ENCODE measurements at places on chromosomes 7 and 10.

DNA sequence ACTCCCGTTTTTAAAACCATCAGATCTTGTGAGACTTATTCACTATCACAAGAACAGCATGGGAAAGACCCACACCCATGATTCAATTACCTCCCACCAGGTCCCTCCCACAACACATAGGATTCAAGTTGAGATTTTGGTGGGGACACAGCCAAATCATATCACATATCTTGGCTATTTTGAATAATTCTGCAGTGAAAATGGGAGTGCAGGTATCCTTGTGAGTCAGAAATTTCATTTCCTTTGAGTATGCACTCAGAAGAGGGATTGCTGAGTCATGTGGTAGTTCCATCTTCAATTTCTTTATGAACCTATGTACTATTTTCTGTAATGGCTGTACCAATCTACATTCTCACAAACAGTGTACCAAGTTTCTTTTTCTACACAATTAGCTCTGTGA lies 125.8 kb downstream of the ANKRD7 start:
- no peak for DNase-seq

- DNase-seq: peak; percentile 39
Observed at GRCh38 chr7:117399820-117400422, 27.4 kb downstream of the ASZ1 start.

GRCh38 chr7:50262446-50262845 lies 42.1 kb upstream of the IKZF1 start:
- no peak for DNase-seq

- no peak for DNase-seq
Observed at GRCh38 chr7:136326045-136326609, 349.0 kb upstream of the MTPN start.

DNA sequence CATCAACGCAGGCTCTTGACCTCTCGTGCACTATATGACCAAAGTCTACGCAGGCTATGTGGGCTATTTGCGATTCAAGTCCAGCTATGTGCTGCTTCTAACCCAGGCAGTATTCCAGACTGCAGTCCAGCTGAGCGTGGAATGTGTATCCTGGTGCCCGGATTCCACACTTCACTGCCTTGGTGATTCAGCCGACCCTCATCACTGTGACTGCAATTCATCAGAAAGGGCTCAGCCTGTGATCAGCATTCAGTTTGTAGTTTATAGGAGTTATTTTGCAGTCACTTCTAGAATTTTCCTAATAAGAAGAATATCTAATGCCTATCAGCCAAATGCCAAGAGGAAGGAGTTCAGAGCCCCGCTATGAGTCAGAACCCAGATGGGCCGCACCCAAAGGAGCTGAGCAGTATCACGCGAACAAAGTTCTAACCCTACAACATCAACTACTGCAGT lies 119.8 kb upstream of the LANCL2 start:
- peak; percentile 80 for DNase-seq

DNA sequence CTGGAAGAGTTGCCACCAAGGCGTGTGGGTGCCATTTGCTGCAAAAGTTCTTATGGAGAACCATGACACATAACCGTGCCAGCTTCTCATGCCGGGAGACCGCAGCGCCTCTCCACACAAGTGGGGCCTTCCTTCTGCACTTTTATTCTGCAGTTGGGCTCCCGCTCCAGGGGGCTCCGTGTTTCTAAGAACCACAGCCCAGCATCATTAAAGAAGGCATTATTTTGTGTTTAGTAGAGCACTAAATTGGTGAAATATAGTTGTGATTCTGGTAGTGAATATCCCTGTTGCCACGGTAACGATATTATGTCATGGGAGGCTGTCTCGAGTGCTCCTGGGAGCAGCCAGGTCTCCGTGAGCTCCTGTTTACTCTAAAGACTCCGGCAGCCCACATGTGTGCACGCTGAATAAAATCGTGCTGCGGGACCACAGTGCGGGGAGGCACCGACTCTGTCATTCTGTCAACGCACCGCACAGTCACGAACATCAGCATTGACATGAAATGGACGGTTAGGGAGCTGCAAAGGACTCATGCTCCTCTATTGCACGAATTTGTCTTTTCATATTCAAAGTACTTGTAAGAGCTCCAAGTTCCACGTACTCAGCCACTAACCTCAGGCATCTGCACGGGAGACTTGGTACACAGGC lies 68.8 kb upstream of the PITRM1 start:
- DNase-seq: no peak

DNA sequence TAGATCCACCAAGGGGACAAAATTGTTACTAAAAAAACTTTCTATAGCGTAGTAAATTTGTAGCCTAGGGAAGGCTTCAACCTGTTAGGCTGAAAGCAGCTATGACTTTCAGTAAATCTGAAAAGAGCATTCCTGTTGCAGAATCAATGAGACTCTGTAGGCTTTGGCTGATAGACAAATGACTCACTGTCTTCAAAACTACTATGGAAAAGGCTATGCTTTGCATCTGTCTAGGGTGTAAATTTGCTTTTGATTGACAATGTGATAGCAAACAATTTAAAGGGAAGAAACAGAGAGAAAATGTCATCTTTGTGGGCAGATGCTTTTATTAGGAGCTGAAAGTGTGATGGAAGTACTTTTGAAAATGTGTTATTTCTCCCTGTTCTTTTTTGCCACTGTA lies 60.6 kb downstream of the ARL5B start:
- no peak for DNase-seq

- peak; percentile 16 for DNase-seq
Observed at GRCh38 chr7:24152356-24152755, 131.6 kb upstream of the NPY start.

DNA sequence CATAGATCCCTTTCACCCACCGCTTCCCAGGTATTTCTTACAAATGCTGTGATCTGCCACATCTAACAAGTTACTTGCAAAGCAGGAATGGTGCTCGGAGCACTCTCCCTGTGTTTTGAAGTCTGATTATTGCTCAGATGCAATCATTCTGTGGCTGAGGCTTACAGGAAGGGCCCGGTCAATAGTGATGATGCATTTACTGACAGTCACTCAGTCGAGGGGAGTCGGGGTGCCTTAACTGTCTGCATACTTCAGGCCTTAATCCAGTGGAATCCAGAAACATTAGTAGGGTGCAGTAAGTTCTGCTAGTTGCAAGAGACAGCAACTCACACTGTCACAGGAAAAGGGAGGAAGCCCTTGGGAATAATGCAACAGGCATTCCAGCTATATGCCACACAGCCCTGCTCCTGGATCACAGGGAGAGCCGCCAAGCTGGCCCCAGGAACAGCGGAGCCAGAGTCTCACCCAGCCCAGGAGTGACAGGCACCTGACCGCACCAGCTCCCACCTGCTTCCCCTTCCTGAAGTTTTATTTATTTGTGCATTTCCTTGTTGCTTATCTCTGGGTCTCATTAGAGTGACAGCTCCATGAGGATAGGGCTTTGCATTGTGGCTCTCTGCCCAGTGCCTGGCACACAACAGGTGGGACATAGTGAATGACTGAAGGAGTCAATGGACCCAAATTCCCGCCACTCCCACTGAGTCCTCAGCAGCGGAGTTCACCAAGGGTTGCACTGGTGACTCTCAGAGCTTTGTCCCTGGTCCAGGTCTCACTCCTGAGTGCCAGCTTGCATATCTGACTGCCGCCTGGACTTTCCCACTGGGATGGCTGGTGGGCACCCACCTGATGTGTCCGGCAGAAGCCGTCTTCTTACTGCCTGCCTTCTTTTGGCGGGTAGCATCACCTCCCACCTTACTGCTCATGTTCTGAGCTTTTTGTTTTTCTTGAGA lies 212.5 kb upstream of the SH2B2 start:
- DNase-seq: peak; percentile 75

GRCh38 chr10:101301111-101301731 lies 52.7 kb upstream of the BTRC start:
- DNase-seq: peak; percentile 54

DNA sequence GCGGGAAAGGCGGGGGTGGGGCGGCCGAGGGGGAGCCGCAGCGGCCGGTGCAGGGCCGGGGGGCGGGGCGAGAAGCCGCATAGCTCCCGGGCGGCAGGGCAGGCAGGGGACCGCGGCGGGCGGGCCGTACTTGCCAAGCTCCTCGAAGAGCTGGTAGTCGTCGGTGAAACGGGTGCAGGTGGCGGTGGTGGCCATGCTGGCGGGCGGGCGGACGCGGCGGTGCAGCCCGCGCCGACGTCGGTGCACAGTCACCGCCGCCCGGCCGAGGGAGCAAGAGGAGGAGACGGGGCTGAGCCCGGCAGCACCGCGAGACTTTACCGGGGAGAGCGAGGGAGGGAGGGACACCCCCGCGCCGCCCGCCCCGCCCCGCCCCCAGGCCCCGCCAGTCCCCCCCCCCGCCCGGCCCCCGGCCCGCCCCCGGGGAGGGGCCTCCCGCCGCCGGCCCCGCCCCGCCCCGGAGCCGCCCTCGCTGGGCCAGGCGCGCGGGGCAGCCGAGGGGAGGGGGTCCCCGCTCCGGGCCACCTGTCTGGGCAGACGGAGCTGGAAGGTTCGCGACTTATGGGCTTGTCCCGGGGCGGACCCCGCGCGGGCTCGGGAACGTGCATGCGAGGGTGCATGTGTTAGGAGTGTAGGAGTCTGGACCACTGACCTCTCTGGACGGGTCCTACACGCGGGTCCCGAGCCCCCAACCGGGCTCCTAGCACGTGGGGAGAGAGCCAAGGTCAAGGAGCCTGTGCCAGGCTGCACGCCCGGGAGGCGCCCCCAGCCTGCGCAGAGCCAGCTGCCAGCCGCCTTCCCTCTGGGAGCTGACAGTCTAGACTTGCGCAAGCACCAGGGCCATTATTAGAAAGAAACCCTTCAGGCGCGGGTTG lies at the start of gene CAMK2G:
TSS of gene CAMK2G (minus strand) at position 289 of the 872 bp plus-strand sequence. CDS start at position 195, 94 bp downstream.
- DNase-seq: peak; percentile 92
